T-helper 2 cell (primary cell): ENCODE measurements at places on chromosomes 4 and X.
A peak's percentile ranks its signal among the peaks of the same experiment; 100 is the strongest.

DNA sequence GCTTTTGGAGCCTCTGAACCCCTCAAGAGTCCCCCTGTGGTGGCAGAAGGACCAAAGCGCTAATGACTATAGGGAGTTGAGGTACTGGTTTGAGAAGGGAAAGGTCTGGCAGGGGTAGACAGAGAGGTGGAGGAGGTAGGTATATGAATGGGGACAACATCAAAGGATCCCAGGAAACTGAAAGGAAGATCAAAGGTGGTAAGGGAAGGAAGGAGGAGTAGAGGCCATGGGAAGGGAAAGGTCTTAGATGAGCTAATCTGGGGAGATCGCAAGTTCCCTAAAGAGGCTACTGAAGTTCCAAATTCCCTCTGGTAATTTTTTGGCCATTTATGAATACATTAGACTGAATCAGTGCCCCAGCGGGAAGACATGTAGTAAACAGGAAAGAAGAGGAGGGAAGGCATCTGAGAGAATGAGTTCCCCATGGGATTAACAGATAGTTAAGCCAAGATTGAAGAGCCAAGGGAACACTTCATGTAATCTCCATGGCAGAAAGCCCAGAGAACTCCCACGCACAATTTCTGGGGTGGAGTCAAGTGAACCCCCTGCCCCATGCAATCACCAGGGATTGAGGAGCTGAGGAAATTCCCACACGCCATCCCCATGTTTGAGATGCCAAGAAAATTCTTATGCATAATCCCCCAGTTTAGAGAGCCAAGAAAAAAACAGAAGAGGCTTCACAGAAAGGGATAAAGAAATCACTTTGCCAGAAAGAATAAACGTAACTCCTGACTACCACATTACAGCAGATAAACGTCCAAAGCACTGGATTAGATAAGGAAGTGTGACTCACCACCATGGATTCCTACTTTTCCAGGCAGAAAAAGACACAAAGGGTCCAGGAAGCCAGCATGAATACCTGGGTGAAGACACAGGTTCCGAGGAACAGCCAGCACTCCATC, 25.8 kb downstream of the ZNF630 start:
- no peak for DNase-seq

- DNase-seq: no peak
Observed at GRCh38 chrX:112085149-112085548, 2.6 kb upstream of the TRPC5 start.

DNA sequence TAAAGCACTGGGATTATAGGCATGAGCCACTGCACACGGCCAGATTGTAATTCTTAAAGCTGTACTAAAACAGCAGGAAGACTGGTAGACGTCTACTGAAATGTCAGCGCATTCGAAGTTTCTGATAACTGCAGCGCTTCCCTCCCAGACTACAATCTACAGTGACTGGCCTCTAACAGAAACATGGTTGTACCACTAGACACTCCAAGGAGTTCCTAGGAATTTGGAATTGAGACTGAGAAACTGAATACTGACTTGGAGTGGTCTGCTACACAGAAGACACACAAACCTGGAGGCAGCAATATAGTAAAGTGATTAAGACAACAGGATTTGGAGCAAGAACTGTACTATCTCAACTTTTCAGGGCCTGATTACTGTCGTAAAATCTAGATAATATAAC, 937 bp downstream of the HELQ start:
- DNase-seq: no peak

DNA sequence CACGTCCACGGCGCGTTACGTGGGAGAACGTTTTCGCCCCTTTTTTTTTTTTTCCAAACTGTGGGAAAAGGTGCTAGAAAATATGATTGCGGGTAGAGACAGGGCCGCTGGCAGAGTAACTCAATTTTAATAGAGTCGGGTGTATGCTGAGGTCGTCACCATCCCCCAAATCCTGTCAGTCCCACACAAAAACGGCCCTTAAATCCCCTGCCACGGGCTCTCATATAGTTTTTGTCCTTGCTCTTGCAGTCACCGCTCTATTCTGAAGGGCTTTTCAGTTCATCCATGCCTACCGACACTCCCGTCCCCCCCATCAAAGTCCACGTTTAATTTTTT, 796 bp upstream of the MED14 start:
- DNase-seq: no peak

- no peak for DNase-seq
Observed at GRCh38 chr4:95676190-95676589, 127.4 kb upstream of the UNC5C start.

DNA sequence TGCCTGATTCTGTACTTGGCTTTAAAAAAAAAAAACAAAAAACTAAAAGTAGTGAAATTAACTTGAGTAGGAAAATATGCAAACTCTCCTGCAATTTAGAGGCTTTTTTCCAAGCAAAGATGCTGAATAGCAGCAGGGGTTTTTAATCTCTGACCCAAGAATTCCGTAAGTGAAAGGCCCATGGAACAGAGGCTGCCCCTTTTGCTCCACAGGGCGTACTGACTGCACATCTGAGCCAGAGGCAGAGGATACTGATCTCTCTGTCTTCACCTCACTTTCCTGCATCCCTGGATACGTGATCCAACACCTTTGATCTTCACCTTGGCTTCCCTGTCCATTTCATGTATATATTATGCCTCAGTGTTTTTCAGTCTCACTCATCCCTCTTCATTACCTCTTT, 3.9 kb downstream of the FAM149A start:
- DNase-seq: no peak

GRCh38 chr4:53128706-53129357, 237.0 kb downstream of the SCFD2 start:
- DNase-seq: no peak

DNA sequence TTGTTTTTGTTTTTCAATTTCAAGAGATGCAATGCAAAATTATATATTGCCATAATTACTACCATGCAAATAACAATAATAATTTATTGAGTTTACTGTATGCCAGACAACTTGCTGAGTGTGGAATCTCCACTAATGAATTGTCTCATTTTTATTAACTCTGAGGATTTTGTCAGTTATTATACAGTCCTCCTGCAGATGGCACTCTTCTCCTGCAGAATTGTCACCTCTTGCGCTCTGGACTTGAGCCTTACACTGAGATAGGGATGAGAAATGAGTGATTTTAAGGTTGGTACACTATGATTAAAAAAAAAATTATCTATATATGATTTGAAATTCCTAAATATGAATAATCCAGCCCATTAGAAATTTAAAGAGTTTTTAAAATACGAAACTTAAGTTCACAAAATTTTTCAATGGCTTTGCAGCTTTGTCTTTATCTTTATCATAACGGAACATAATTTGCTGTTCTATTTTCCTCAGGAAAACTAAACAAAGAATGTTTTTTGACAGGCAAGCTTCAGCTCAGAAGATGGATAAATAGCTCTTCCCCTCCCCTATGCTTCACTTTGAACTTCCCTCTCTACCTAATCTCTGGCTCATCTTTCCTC, 12.7 kb upstream of the PAQR3 start:
- peak; percentile 6 for DNase-seq

DNA sequence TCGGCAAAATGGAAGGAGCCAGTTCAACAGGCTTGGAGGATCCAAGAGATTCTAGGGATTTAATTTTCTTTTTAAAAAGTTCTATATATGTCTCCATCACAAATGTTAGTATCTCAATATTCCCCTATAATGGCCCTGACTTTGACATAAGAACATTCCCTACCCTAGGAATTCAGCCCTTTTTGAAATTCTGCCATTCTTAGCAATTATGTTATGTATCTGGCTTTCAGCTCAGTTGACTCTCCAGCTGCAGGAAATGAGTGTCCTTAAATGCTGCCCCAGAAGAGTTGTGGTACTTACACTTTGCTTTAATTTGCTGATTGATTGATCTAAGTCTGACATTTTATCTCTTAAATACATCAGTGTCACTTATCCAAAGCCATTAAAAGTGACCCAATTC, 1454.3 kb downstream of the FSTL5 start:
- DNase-seq: no peak

DNA sequence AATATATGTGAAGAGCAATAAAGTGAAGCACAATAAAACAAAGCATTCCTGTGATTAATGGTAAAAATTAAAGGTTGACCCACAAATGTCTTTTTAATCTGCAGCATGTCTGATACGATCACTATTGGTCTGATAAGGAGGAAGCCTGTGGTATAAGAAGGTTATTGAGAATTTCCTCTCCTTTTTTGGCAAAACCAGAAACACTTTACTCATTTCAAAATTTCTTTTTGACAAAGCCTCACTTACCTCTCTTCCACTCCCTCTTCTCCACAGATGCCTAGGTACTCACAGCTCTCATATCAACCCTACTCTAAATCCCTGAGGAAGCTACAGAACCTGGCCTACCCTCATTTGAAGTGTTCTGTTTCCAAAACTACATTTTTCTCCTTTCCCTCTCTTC, 56.1 kb downstream of the TSPAN5 start:
- DNase-seq: no peak

GRCh38 chr4:185357211-185357610, 38.5 kb downstream of the LRP2BP start:
- no peak for DNase-seq

GRCh38 chr4:142353149-142353738, 492.9 kb downstream of the INPP4B start:
- DNase-seq: peak; percentile 60

DNA sequence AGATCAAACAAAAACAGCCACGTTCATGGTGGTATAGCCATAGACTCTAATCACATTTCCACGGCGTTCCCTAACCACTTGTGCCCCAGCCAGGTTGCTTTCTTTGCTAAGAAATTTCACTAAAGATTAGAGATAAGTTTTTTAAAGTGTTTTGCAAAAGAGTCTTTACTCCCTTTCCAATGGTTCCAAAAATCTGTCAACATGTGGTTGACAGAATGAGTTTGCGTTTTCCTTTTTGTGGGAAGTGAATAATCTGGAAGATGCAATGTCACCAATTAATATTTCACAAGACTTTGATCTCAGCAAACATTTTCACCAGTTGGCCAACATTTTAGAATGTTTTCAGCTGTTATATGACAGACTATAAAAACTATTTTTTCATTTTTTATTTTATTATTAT, 35.3 kb downstream of the CXCL1 start:
- DNase-seq: no peak

DNA sequence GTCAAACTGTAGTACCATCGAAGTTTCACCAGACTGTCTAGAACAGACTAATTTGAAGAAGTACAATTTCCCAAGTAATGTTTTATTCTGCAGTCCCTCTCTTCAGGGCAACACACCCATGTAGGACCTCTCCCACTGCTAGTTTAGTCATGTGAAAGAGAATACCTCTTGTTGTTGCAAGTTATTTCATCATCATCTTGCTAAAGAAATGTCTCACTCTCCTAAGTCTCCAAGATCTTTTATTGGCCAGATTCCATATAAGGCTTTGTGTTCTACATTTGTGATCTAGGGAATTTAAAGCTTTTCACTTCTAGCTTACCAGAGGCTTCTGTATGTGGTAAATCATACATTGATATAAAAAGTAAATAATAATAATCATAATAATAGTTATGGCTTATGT, 745.3 kb upstream of the MAGEB2 start:
- DNase-seq: no peak

GRCh38 chrX:117996918-117997480, 119.6 kb downstream of the KLHL13 start:
- no peak for DNase-seq

DNA sequence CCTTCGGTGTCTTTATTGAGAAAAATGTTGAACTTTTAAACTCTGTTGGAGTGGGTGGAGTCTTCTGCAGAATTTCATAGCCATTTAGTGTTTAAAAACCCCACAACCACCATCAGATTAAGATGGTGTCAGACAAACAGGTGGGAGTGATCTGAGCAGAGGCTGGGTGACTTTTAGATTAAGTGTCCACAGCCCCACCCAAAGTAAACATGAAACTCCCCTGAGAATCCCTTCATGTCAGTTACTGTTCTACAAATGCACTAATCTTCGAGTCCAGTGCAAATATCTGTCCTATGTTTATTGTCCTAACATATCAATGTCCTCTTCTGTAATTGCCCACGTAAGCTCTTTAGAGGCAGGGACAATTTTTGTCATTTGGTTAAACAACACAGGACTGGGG, 175.6 kb upstream of the RBPJ start:
- DNase-seq: no peak

DNA sequence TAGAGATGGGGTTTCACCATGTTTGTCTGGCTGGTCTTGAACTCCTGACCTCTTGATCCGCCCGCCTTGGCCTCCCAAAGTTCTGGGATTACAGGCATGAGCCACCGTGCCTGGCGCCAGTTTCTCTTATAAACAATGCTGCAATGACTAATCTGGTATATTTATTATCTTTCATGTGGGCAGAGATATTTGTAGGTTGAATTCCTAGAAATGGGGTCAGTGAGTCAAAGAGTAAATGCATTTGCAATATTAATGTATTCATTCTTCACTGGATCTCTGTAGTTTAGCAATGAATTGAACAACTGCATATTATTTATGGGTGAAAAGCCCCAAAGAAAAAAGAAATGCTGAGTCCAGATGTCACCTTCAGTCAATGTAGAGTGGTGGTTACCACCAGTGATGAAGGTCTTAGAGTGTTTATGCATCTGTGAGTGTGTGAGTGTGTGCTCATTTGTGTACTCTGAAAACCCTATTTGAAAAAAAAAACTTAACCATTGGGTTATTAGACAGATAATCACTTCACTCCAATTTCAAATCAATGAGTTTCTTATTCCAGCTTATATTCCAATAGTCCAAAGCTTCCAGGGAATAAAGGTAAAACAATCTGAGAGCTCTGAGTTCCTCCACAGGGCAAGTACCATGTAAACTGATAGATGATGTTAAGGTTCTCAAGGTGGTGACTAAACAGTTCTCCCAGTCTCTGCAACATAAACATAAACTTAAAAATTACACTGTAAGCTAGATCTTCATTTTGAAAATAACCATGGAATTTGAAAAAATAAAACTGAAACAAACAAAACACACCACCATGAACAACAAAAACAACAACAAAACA, 22.6 kb upstream of the CD38 start:
- DNase-seq: no peak

GRCh38 chrX:6299724-6300123, 71.1 kb upstream of the NLGN4X start:
- no peak for DNase-seq

DNA sequence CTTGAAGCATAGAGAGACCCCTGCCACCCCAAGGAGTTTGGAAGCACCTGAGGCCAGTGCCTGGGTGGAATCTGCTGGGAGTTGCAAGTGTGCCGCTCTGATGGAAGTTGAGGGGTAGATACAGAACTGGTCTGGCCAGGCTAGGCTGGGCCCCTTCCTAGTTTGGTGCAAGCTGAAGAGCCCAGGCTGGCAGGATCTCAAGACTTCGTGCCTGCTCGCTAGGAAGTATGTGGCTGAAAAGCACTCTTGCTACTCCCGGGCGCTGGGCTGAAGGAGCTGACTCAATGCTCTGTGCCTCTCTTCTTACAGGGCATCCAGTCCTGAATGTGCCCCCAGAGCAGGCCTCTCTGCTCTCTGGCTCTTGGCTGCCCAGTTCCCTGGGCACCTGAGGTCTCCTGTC, 51.7 kb upstream of the PJA1 start:
- DNase-seq: no peak

DNA sequence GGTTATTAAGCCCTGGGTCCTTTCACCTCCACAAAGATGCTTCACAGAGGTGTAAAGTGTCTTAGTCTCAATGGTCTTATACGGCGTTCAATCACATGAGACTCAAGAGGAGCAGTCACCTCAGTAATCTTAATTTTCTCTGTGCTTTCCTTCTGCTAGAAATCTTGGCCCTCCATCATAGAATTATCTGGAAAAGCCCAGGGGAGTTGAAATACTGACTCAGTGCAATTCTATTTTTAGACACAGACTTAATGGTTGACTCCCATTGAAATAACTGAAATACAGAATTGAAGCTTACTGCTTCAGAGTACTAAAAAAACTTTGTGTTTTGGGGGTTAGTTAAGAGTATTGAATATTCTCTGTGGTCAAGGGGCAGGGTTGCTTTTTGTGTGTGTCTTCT, 94.5 kb upstream of the IL15 start:
- no peak for DNase-seq

GRCh38 chr4:5802565-5802964, 90.3 kb downstream of the CRMP1 start:
- DNase-seq: no peak
